ENCODE measurements at places on chromosomes 4 and X.

DNA sequence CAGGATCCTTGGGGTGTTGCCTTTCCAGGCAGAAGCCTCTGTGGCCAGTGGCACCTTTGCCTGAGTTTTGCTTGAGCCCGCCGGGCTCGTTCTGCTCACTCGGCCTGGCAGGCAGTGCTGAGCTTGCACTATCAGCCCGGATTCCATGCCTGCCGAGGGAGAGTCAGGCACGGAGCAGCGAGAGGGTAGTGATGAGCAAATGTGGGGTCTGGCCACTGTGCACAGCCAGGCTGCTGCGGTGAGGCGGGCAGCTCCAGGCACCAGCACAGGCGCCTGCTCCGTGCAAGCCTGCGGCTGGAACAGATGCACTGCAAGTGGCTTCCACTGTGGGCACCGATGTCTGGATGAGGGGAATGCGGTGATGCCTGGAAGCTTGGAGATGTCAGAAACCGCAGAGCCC, 619.2 kb downstream of the RAPGEF2 start:
- no peak for DNase-seq

GRCh38 chr4:109385260-109385659, 48.4 kb upstream of the SEC24B start:
- DNase-seq, result no peak

DNA sequence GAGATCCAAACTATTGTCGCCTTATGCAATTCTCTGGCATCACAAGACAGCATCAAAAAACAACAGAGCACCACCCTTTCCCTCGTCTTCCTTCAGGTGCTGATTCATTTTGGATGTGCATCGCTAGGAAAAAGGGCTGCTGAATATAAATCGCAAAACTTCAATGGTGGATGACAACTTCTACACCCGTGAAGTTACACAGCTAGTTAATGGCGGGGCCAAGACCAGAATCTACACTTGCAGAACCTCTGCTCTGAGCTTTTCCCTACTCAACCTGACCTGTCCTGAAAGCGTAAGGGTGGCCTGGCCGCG, 674 bp downstream of the GNPDA2 start:
- no peak for DNase-seq

DNA sequence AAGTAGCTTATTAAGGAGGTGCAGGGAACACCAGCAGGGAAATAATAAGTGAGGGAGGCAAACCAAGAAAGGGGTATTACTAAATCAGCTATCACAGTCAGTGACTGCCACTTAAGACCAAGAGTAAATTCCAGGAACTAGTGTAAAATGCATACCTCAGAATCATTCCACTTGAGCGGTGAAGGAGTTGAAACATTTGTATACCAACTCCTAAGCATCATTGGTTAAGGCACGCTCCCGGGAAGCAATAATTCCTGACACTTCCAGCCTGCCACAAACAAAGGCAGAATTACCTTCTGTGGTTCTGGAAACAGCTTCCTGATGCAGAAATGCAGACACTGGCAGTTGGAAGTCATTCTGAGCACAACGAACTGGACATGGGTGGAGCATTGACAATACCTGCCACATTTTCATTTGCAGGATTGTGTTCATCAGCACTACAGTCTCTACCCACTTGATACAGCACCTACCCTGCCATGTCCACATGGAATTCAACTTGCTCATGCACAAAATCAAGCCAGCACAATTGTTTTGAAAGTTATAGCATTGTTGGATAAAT, 82.1 kb downstream of the PPP1R2C start:
- no peak for DNase-seq

GRCh38 chr4:1968686-1969295, 40.0 kb downstream of the NELFA start:
- no peak for DNase-seq

GRCh38 chr4:177484613-177485021, 42.4 kb upstream of the AGA start:
- no peak for DNase-seq

GRCh38 chr4:163380703-163381102, 37.0 kb downstream of the NPY5R start:
- DNase-seq, result no peak

DNA sequence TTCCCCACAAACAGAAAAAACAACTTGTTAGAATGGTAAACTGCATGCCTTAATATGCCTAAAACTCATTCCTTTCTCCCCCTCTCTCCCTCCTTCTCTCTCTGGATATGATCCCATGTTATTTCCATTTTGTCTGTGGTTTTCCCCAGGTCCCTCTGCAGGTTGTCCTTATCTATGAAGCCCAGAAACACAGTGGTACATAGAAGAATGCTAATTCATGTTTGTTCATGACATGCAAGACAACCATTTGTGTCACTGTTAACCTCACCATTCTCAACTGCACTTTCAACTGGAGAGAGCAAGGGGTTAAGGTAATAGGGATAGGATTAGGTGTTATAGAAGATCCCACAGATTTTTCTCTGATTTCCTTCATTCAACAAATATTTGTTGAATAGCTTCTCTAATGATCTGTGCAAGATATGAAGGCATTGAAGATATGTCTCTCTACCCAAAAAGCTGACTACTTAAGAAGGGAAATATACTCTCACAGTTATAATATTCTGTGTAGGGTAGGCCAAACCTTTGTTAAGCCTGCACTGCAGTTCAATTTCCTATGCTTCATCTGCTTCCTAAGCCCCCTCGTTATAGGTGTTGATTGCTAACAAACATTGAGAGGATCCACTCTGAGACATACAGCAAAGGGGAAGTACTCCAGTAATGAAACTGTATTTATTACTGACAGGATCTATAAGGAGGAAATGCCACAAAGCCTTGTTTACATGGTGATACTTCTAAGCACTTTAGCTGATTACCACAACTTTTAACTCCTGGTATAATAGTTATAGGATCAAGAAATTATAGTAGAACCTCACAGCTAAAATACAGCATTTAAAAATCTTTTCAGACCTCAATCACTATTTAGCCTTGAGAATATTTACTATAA, 96.1 kb downstream of the FRYL start:
- peak; percentile 5 for DNase-seq

GRCh38 chr4:30619679-30620078, 100.5 kb upstream of the PCDH7 start:
- no peak for DNase-seq

- DNase-seq, result no peak
These were observed 239.9 kb downstream of the NKX6-1 start for GRCh38 chr4:84258905-84259830.

- DNase-seq, result no peak
These were observed 642.4 kb downstream of the TRIML1 start for GRCh38 chr4:188781655-188782054.

DNA sequence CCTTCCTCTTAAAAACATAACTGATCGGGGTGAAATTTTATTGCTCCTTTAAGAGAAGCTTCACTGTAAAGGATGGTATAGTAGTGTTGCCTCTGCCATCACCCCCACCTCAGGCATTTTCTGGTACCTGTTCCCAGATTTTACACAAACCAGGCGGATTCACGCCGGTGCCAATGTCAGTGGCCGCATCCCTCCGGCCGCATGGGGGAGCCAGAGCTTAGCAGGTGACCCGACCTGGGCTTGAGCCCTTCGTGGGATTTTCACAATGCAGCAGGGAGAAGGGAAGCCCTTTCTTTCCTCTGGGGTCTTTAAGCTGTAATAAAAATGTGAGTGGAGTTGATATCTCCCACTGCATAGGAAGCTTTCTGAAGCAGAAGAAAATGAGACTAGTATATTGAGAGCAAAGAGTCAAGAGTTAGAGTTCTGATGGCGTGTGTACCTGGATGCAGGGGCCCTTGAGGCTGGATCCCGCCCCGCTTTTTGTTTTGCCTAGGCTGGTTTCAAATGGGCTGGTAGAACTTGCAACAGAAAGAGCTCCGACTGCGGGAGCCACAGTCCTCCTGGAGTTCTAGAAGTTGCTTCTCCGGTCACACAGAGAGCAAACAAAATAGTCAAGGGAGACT, 59.4 kb downstream of the POLR2B start:
- no peak for DNase-seq

DNA sequence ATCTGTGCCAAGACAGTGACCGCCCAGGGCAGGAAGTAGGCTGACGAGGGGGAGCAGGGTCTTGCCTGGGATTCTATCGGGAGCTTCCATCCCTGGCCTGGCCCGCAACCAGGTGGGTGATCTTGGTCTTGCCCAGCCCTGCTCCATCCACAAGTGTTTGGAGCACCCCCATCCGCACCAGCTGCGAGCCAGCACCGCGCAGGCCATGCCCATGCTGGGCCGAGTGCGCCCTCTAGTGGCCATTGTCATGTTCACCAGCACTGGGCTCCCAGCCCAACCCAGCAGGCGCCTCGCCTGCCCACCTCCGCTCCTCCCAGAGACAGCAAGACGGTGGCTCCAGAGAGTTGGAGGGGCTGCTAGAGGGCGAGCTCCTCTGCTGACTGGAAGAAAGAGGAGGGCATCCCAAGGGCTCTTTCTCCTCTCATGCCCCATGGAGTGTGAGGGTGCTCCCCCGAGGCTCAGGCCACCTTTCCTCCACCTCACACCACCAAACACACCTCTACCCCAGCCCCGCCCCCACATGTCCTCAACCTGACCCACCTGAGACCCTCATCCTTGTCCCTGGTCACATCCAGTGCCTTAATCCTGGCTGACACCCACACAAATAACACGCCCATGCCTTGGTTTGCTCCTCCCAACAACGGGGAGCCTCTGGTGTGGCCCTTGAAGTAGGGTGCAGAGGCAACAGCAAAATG, 9.8 kb upstream of the ATP2B3 start:
- no peak for DNase-seq

DNA sequence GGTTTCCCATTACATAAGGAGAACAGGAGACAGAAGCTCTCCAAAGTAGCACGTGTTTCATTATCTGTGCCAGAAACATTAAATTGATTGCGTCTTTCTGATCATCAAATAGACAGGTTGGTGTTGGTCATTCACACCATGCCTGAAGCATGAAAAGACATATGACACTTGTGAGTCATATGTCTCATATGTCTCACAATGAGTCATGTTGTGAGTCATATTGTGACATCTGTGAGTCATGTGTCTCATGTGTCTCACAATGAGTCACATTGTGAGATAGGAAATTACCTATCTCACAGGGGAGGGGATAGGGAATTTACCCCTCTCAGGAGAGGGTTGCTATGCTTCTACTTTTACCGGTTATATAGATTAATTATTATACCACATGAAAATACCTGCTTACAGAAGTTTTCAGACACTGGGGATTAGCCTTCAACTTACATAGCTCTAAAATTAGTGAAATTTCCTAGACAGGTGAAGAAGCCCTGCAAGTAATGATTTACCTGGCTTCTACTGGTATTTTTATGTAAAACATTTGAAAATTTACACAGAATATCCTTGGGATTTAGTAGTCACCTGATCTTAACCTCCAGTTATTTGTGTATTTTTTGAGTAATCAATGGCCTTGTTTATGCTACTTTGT, 80.8 kb downstream of the NPFFR2 start:
- no peak for DNase-seq

- no peak for DNase-seq
These were observed 67.5 kb upstream of the CXCL13 start for GRCh38 chr4:77538144-77538543.

DNA sequence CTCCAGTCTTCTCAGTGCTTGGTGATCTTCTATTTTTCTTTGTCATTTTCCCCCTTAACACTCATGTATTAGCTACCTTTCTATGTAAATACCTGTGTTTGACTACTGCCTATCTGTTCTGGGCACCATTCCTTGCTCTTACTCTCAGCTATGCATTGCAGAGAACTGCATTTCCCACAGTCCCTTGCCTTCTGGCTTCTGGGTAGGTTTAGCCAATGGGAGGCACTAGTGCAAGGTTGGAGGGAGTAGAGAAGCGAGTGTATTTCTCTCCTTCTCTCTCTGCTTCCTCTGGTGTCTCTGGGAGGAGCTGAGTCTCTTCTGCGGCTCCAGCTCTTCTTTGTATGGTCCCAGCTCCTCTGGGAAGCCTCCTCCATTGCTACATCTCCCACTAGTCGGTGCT, 50.5 kb downstream of the CWH43 start:
- no peak for DNase-seq

DNA sequence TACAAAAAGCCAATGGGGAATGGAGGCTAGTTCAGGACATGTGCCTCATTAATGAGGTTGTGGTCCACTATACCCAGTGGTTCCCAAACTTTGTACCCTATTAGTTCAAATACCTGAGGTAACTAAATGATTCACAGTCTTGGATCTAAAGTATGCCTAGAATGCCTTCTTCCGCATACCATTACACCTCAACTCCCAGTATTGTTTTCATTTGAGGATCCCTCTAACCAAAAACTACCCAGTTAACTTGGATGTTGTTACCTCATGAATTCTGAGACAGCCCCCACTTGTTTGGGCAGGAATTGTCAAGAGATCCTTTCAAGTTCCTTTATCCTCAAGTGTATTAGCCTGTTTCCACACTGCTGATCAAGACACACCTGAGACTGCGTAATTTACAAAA, 439.2 kb downstream of the PCDH10 start:
- DNase-seq, result no peak

DNA sequence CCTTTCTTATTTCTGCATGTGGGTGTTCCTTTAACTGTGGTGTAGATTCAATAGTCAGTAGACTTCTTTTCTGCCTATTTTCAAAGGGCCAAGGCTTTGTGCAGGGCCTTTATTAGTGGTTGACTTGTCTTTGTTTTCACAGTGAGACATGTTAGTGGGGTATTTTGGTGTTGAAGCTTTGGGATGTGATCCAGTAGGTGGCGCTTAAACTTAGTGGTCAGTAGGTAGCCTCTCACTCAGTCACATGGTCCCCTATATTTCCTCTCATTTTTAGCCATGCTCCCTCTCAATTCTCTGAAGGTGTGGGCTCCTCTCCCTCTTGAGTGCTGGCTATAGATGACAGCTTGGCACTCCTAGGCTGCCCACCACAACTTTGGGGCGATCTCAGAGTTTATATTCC, 23.4 kb upstream of the SLC10A7 start:
- no peak for DNase-seq

- no peak for DNase-seq
These were observed 58.2 kb downstream of the CD38 start for GRCh38 chr4:15836362-15836761.

- DNase-seq, result no peak
These were observed 4.8 kb downstream of the LETM1 start for GRCh38 chr4:1851160-1851559.

- DNase-seq, result no peak
These were observed 142.7 kb upstream of the NALF2 start for GRCh38 chrX:69361311-69361845.

Measured in SIG-M5 (cell line).